ENCODE measurements at places on chromosomes 12 and 14.

DNA sequence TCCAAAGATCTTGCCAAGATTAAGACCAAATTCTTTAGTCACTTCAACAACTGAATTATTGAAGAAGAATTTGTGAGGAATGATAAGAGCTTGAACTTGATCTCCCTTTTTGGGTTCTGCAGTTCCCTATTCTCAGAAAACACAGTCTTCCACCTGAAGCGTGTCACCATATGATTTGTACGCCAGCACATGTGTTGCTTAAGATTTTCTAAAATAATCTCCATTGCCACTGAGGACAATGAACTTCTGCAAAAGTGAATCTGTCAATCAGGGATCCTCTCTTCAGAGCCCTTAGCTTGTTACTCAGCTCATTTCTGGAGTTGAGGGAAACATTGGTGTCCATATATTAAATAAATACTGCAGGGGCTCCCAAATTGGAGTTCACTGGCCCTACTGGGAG lies 4.2 kb upstream of the SPIC start:
- DNase-seq: no peak

GRCh38 chr12:31915446-31915845 lies 43.8 kb upstream of the RESF1 start:
- no peak for DNase-seq

DNA sequence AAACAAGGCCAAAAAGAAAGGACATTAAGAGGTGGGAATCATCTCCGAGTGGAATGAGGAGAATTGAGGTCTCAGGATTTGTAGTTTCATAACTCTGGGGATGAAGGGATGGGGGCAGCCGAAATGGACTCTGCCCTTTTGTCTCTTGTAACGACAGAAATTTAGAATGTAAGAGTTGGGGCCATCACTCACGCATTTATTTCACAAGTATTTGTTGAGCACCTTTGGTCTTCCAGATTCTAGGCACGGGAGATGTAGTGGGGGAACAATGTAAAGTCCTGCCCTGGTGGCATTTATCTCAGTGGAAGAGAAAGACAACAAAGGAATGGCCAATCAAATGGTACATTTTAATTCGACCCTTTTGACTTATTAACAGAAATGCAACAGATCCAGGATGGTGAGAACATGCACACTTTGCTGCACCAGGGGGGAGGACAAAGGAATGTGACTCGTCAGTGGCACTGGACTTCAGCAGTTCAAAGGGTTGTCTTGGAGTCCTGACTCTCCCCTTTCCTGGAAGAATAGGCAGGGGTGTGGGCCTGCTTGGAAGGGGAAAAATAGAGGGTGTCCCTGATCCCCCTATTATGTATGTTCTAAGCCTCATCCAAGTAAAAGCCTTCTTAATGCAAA lies 102.0 kb downstream of the TMEM30B start:
- DNase-seq: no peak

GRCh38 chr12:72271451-72272090 lies 599 bp upstream of the TRHDE start:
- no peak for DNase-seq

DNA sequence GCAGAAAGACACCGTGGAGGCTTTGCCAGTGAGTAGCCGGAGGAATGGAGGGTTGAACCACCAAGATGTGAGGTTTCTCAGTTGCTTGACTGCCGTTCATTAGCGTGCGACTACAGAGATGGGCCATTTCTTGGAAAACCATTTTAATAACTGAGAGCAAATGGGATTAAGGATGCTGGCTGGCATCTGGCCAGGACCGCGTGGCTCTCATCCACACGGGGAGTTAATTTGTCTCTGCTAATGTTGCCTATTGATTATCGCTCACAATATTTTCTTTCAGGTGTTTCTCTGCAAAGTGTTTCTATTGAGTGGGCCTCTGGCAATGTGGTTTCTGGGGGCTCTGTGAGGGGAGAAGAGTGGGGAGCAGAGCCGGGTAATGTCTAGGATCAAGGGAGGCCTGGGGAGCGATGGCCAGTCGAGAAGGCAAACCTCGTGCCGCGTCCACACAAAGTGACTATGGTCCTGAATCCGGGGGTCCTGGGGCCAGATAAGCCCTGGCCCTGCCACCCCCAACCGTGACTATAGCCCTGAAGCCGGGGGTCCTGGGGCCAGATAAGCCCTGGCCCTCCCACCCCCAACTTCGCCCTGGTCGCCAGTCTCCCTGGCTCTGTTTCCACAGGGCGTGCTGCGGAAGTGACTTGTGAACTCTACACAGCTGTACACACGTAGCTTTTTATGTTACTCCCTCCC lies 110.6 kb downstream of the PRMT8 start:
- DNase-seq: no peak

DNA sequence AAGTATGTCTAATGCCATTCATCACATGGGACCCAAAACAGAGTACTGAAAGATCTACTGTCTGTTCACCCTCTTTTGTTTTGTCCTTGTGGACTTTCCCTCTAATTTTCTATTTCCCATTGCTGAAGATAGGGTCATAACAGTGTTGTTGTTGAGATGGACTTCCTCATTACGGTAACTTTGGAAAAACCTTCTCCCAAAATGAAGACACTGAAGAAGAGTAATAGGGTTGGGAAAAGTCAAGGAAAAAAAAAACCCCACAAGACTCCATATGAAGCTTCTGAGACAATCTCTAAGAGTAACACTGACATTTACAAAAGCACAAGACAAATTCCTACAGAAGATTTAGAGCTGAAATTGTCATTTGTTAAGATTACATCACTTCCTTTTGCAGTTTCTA lies 36.7 kb downstream of the EXOC5 start:
- DNase-seq: no peak

- DNase-seq: no peak
Observed at GRCh38 chr12:34391771-34392581, 369.7 kb downstream of the ALG10 start.

DNA sequence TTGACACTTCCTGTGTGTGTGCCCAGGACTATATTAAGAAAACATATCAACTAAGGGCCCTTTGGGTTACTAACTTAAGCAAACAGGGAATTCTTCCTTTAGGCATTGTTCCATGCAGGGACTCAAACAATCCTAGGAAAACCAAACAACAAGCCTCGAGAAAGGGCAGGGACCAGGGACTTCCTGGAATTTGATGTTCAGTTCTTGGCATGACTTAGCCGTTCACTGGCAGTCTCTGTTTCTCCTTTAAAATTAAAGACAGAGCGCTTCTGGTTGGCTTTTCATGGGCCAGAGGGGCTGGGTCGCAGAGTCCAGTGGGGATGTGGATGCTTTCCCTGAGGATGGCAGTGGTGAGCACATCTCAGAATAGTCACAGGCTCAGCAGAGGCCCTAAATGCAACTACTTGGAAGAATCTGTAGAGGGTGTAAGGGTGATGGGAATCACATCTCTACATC lies 35.2 kb downstream of the RNFT2 start:
- no peak for DNase-seq

- no peak for DNase-seq
Observed at GRCh38 chr12:112025808-112026375, 12.7 kb downstream of the ERP29 start.

GRCh38 chr12:49973361-49973830 lies 649 bp downstream of the AQP6 start:
- no peak for DNase-seq

DNA sequence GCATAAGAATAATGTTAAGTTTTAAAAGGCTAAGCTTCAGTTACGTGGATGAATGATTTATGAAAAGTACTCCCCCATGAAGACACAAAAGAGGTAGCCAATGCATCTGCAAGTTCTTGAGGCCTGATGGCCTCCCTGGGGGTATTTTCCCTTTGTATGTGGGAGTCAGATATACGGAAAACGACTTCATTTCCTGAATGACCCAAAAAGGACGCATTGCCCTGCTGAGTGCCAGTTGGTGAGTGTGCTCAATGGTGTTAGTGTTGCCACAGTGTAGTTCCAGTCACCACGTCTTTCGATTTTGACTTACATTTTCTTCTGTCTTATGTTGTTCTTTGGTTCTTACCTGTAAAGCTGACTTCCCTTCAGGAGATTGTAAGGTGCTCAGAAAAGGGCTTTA lies 8.0 kb downstream of the ETV6 start:
- DNase-seq: no peak

DNA sequence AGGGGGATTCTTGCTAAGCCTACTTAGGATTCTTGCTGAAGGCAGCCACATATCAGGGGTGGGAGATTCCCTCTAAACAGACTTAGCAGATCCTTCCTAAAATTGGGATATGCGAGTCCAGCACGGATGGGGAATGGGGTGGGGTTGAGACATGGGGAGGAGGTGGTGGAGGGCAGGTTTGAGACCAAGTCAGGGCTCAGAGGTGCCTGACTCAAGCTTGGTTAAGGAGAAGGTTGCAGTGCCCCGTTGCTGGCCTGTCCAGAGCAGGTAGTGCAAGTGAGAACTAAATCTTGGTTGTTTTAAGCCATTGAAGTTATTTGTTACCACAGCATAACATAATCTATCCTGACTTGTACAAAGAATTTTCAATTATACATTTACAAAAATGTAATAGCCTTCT lies 359.7 kb downstream of the AACS start:
- DNase-seq: no peak

- no peak for DNase-seq
Observed at GRCh38 chr14:99427632-99428300, 52.9 kb downstream of the SETD3 start.

DNA sequence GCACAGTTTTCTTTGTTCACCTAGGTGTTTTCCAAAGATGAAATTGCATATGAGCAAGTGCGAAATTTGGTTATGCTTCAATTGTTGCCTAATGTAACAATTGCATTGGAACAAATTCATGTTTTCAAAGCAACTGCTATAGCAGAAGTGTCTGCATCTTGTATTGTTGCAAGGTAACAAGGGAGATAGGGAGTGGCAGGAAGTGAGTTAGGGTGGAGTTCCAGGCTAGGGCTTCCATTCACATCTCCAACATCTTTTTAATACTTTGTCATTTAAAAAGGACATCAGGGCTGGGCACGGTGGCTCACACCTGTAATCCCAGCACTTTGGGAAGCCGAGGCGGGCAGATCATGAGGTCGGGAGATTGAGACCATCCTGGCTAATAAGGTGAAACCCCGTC lies 312.3 kb upstream of the E2F7 start:
- DNase-seq: no peak

DNA sequence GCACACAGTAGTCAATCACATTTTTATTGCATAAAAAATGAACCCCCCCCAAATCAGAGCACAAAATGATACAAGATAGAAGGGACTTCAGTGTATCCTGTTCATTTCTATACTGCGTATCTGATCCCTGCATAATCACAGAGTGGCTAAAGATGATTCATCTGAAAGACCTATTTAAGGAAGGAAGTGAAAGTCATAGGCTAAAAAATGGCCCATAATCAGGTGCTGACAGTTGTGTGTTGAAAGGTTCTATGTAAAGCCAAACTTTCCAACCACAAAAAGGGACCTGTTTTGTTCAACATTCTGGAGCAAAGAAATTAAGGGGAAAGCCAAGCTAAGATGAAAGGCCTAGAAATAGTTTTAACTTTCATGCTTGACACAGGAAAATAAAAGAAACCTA lies 147.8 kb upstream of the ATP2B1 start:
- DNase-seq: no peak

DNA sequence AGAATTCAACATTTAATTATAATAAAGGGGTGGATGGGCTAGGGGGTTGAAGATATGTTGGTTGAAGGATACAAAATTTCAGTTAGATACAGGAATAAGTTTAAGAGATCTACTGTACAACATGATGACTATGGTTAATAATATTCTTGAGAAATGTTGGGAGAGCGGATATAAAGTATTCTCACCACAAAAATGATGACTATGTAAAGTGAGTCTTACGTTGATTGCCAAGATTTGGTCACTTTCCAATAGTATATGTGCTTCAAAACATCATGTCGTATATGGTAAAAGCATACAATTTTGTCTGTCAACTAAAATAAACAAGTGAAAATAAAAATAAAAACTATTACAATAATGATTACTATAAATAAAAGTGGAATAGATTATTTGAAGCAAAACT lies 802.0 kb downstream of the C12orf50 start:
- DNase-seq: no peak

DNA sequence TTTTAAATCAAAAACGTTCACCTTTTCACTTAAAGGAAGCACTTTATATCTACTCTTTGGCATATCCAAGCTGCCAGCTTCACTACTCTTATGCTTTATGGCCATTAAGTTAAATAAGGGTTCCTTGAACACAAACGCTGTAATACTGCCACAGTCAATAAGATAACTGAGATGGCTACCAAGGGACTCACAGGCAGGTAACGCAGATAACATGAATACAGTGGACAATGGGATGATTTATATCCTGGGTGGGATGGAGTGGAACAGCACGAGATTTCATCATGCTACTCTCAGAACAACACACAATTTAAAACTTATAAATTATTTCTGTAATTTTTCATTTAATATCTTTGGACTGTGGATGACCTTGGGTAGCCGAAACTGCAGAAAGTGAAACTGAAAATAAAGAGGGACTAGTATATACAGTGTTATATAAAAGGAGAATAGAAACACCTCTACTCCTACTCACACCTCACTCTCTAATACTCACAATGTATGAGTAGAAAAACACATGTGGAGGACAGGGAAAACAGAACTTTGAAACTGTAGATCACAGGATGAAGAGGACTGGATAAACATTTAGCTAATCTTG lies 367.3 kb downstream of the C12orf50 start:
- DNase-seq: no peak

DNA sequence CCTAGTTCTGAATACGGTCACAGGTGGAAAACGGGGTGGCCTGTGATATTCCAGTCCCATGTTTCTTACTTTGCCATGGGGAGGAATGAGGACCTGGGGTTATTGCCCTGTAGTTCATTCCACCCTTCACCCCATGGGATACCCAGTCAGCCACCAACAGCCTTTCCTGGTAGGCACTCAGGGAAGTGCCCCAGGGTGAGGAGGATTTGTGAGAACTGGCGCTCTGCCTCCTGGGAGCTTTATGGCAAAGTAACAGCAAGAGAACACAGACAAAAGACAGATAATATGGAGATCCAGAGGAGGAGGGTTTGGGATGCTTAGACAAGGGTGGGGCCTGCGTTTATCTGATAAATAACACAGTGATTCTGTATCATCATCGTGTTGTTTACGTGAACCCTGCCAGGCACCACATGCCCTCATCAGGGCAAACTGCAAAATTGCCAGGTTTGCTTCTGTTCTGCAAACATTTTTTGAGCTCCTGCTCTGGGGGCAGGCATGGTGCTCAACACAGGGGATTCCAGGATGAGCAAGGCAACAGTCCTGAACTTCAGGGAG lies 223.5 kb downstream of the SLC41A2 start:
- peak; percentile 4 for DNase-seq

GRCh38 chr12:49912345-49913255 lies 8.9 kb upstream of the FAIM2 start:
- no peak for DNase-seq

GRCh38 chr12:54033980-54034784 lies 1.3 kb downstream of the HOXC5 start:
- no peak for DNase-seq

- no peak for DNase-seq
Observed at GRCh38 chr14:31419179-31419966, 977 bp downstream of the HEATR5A start.

- no peak for DNase-seq
Observed at GRCh38 chr12:75432924-75433323, 42.0 kb downstream of the GLIPR1L2 start.

GRCh38 chr12:92421701-92422100 lies 276.1 kb upstream of the BTG1 start:
- no peak for DNase-seq

Data from NCI-H2081 (cell line).